ENCODE measurements at places on chromosomes 2 and 18.

DNA sequence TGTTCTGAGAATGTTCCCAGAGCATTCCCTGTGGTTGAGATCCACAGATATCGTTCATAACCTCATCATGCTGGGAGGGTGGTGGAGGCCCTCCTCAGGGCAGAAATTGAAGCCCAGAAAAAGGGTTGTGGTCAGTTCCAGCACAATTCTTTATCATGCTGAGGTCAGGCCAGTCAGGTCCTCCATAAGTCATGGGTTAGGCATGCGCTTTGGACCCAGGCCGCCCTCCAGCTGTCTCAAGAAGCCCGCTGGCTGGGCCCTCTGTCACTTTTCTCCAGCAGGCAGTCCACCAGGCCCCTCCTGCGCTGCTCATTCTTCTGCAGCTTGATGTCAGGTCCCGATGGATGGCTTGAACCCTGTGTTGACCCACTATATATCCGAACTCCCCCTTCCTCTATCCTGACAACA lies 151.1 kb upstream of the NT5C1B start:
- peak; percentile 99 for DNase-seq

GRCh38 chr2:8009010-8009597 lies 672.8 kb upstream of the ID2 start:
- DNase-seq, result peak; percentile 14

GRCh38 chr2:41137031-41137430 lies 685.1 kb upstream of the SLC8A1 start:
- peak; percentile 44 for DNase-seq

DNA sequence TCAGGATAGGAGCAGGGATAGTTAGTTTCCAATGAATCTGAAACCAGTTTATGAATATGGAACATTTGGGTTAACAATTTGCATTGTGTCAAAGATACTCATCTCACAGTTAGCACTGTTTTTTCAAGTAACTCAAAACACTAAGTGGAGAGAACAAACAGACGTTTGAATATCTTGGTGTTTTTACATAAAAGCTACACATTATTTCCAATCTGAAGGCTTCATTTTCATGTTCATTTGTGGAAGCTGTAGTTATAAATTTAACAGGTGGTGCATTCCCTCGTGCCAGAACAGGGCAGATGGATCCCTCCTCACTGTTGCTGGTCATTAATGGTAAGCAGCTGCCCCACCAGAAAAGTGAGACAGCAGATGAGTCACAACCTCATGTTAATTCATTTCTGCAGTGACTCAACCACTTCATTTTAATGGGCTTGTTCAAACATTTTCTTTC lies 286.9 kb downstream of the TMX3 start:
- peak; percentile 78 for DNase-seq

Measured in amniotic epithelial cell (primary cell).